ENCODE measurements at places on chromosomes 5 and 9.

- no peak for DNase-seq
Observed at GRCh38 chr9:3281399-3281798, 244.4 kb downstream of the RFX3 start.

DNA sequence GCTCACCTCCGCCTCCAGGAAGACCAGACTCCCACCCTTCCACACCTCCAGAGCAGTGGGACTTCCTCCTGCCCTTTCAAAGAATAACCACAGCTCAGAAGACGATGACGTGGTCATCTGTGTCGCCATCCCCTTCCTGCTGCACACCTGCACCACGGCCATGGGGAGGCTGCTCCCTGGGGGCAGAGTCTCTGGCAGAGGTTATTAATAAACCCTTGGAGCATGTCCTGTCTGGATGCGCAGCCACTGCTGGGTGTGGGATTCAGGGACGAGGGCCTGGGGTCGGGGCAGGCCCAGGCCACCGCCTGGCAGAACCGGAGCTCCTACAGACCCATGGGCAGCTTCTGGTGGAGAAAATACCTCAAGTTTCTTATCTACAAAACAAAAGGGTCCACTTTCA, 5.0 kb downstream of the PAEP start:
- DNase-seq, result no peak

GRCh38 chr5:178624631-178625546, 2.0 kb downstream of the CLK4 start:
- no peak for DNase-seq

- no peak for DNase-seq
Observed at GRCh38 chr9:79026316-79026715, 545.4 kb upstream of the TLE4 start.

- no peak for DNase-seq
Observed at GRCh38 chr5:119395080-119395836, 39.4 kb downstream of the TNFAIP8 start.
